ENCODE measurements at places on chromosomes 12 and 14.

DNA sequence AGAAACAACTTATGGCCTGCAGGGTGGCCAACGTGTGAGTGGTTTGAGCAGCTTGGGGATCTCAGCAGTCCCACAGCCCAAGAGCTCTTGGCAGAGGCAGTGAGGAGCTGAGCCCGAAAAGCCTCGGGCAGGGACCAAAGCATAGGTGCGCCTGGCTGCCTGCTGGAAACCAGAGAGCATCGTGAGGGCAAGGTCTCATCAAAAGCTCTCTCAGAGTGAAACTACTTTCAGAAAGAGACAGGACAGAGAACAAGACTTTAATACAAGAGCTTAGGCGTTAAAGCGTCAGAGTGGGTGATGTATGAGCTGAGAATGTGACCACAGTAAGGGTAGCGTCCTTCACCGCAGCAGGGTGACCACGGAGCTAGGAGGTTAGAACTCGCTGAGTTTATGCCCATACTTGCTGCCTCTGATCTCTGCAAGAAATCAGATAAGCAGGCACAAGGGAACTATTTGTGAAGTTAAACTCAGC is 30.8 kb downstream of the LGMN start:
- no peak for DNase-seq

GRCh38 chr14:24712909-24713308 is 78.9 kb upstream of the GZMB start:
- DNase-seq = no peak

DNA sequence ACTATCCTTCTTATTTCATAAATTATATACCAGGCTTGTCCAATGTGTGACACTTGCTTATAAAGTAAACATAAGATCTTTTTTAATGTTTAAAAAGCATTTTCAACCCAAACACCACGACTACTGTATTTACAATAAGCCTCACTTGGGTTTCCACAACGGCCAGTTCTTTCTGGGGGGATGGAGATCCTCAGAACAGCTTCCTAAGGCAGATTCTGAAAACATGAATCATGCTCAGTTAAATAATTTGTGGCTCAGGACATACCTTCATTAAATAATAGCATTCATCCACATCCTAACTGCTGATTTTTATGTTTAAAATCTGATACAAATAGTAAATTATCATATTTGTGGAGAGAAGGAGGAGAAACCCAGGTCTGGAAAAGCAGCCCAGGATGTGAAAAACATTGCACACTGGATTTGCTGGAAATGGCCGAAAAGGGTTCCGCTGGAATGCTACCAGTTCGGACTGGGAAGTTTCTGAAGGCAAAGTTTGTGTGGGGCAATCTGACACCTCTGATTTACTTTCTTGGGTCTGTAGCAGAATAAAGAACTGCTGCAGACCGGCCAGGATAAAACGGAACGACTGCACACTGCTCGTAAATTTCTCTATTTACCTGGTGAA is 597 bp downstream of the GLT8D2 start:
- DNase-seq = no peak

GRCh38 chr12:94149781-94150239 is 1.4 kb downstream of the PLXNC1 start:
- no peak for DNase-seq

DNA sequence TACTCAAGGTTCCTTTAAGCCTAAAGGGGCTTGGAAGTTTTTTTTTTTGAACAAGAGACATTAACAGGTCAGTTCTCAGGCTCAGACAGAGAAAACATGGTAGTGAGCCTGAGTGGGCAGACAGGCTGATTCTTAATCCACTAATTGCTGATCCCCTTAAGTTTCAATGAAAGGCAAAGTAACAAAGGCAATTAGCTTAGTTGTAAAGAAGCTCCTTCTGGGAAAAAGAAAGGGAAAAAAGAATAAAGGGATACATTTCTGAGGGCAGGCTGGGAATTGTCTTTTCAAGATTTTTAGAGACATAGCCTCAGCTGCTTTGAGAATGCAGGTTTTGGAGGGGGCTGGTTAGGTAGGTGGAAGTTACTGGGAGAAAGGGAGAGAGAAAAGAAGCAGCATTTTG is 133.8 kb downstream of the CFAP54 start:
- no peak for DNase-seq

- no peak for DNase-seq
Observed at GRCh38 chr14:68785534-68786490, 7.1 kb downstream of the ZFP36L1 start.

- DNase-seq = no peak
Observed at GRCh38 chr12:97886511-97887176, 424.0 kb downstream of the RMST start.

- DNase-seq = no peak
Observed at GRCh38 chr14:56297449-56297848, 179.2 kb downstream of the PELI2 start.

DNA sequence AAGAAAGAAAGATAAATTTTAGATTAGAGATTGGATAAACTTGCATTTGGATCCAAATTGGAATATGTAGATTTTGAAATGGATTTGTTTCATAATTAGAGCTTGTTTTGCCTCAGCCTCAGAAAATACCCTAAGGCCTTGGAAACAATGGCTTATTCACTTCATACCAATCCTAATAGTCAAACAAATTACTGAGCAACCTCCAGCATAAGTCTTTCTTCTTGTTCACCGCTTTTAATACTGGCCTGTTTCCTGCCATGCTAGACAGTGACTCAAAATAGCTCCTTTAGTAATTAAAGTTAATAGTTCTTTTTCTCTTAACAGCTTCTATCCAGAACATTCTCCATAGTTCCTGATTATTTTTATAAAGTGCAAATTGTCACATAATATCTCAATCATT is 110.9 kb upstream of the DNM1L start:
- DNase-seq = no peak

DNA sequence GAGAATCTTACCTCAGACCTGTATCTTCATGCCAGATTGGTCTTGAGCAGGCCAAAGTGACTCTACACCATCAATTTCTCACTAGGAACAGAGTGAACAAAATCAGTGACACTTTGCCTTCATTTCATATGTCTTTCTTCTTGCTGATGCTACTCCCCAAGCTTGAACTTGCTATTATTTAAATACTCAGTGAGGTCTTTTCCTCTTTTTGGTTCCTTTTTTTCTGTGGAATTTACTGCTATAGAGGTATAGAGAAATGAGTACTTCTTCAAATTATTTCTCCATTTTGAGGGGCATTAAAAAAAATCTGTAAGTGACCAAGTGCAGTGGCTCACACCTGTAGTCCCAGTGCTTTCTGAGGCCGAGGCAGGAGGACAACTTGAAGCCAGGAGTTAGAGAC is at the start of gene GPR33:
Gene GPR33 (minus strand): TSS at position 154 of the 400 bp plus-strand sequence. CDS start 4,074 bp downstream, outside the sequence.
- no peak for DNase-seq

DNA sequence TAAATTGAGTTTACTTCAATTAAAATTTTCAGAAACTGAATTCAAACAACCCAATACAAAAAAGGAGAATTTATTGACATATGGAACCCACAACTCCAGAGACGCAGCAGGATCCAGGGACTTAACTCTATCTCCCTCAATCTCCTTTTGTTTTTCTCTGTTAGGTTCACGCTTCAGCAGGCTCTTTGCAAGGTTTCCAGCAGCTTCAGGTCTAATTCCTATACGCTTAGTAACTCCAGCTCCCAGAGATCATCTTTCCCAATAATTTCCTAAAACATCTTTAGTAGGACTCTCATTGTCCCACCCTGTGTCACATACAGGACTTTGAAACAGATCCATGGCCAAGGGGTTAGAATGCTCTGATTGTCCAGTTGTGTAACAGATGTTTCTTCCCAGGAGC is 175.2 kb downstream of the RMST start:
- no peak for DNase-seq

Data from activated T-helper 1 cell treated with Interleukin-2 at 50 U/mL for 16 hours (primary cell).